ENCODE measurements at places on chromosomes 1 and 21. TPM values are rescaled to one million over a fixed set of nuclear protein-coding genes. Genes with fewer than 3 reads are reported as not detected.
A peak's percentile ranks its signal among the peaks of the same experiment; 100 is the strongest.

The ADIPOR1 gene
- 104 TPM for polyA plus RNA-seq

- DNase-seq = peak; percentile 55
These were observed at the start of gene TSEN15 for GRCh38 chr1:184051485-184052193. Gene TSEN15, plus strand, starts transcription at chr1:184051730. Its CDS starts 26 bp downstream, at chr1:184051756.

The NTRK1 gene
- not detected for polyA plus RNA-seq

DNA sequence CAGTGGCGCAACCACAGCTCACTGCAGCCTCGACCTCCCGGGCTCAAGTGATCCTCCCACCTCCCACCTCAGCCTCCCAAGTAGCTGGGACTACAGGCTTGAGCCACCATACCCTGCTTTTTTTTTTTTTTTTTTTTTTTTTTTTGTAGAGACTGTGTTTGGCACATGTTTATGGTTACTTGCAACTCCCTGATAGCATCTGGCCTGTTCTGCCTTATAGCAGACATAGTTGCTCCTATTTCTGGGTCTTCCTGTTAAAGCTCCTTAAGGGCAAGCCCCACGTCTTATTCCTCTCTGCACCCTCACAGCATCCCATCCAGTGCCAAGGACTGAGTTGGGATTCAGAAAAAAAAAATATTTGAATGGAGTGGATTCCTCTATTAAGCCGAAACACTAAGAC is 17.1 kb upstream of the CNR2 start:
- DNase-seq = no peak

- DNase-seq = no peak
These were observed 32.8 kb upstream of the MAN1C1 start for GRCh38 chr1:25583519-25584370.

DNA sequence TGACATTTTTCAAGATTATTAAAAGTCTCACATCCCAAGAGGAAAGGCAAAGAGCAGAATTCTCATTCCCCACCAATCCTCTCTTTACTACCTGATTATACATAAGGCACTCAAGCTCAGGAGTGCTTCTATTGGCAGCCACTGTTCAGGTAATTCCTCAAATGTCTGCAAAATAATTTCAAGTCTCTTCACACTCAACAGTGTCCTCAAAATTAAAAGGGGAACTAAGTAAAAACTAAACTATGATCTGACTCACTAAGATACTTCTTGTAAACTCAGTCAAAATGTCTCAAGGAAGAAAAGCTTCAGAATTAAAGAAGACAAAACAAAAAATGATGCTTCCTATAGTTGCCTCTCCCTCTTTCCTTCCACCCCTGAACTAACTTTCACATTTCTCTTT is 135.6 kb downstream of the GPATCH2 start:
- DNase-seq = no peak
